ENCODE measurements at places on chromosomes 6 and 20. TPM values are rescaled to one million over a fixed set of nuclear protein-coding genes. Genes with fewer than 3 reads are reported as not detected.

DNA sequence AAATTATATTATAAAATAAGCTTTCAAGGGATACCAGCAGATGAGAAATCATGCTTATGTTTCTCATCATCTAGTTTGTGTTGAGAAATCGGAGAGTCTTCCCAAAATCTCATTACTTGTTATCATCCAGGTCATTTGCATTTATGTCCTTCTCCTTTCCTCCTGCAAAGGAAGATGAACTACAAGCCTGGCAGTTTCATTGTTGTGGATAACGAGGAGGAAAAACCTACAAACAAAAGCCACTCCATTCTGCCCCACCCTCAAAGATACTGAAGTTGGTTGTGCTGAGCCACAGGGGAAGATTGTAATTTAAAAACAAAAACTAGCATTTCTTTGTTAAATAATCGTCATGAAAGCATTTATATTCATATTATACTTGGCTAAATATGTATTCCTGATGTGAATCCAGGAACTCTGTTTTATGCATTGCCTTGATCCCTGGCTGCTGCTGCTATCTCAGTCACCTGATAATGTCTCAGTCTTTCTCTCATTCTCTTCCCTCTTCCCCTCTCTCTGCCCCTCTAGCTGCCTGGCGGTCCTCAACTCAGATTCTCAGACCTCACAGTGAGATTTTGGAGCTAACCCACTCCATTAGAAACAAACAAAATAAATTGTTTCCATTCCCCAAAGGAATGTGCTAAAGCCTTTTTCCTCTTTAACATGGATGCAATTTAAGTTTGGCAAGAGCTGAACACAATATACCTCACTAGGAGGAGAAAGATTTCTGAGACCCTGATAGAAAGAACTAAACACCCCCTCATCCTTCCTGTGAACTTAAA lies 185.3 kb downstream of the ADAT2 start:
- no peak for DNase-seq

DNA sequence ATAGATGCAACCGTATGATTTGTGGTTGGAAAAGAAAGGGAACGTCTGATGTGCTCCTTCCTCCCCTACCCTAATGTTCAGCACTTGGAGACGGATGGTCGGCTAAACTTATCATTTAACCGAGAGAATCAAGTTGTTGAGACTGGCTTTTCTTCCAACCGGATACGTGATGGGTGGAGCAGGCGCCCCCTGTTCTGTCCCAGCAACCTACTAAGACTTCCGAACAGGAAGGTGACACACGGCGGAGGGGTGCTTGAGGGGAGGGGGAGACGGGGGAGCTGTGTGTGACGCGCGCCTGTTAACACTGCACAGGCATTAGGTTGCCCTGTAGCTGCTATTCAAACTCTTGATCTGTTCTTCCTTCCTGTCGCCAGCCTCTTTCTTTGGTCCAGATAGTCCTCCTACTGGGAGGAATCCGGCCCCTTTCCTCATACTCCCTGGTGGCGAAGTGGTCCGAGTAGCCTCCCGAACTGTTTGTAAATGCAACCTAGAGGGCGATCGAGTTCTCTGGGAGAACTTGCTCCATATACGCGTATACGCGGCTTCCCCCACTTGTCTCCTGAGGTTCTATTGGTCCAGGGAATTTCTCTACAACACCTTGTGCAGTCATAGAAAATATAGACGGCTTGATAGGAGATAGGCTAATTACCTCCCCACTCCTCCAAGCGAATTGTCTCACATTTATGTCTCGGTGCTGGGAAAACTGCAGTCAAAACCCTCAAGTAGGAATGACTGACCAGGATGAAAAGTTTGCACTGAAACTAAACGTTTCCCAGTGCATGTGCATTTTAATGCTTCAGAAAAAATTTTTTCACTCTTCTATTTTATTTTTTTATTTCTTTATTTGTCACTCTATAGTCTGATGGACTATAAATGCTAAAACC lies 126.0 kb upstream of the SLC2A12 start:
- peak; percentile 81 for DNase-seq

OPN5 gene
- polyA plus RNA-seq = 0.45 TPM

KCNG1 gene
- 9.4 TPM for polyA plus RNA-seq

MOCS3 gene
- 5.6 TPM for polyA plus RNA-seq

DNA sequence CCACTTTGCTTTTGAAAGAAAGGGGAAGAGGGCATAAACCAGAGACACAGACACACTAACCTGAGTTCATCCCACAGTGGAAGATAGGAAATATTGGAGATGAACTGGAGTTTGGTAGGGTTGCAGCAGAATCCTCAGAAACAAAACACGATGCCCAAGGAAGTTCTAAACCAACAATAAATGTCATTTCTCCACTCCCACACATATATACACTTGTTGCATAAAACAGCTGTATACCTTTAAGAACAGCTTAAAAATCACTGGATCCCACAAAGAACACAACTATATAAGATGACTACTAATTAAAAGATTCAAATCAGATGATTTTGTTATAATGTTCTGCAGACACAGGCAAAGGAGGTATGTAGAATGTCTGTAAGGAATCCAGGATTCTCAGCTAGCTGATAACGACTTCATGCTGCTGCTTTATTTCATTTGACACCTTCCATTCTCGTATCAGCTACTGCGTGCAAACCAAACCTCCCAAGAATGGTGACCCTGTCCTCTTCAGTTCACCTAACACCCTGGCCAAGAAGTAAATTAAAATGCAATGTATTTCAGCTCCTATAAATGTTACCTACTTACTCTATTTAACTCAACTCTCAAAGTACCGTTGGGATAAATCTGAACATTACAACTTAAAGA lies 14.3 kb downstream of the KIF13A start:
- DNase-seq = no peak

GRCh38 chr6:143803769-143804568 lies 39.2 kb upstream of the LTV1 start:
- no peak for DNase-seq

- no peak for DNase-seq
Observed at GRCh38 chr6:165826487-165827189, 163.6 kb upstream of the PDE10A start.

- no peak for DNase-seq
Observed at GRCh38 chr6:101208152-101208551, 185.4 kb upstream of the GRIK2 start.

HTR1B gene
- 0.39 TPM for polyA plus RNA-seq

DNA sequence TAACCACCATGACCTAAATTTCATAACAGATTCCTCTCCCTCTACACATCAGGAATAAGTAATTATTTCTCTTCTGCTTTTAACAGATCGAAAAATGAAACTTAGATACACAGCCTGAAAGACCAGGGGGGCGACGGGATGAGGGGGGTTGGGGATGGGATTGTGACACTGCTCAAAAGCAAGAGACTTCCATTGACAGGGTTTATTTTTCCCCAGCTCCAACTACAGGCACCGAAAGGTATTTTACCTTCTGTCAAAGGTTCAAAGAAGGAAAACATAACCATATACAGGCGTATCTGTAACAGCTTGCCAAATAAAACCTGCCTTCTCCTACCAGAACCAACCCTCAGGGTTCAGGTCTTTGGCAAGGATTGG lies 1.3 kb downstream of the EPHA7 start:
- no peak for DNase-seq

DNA sequence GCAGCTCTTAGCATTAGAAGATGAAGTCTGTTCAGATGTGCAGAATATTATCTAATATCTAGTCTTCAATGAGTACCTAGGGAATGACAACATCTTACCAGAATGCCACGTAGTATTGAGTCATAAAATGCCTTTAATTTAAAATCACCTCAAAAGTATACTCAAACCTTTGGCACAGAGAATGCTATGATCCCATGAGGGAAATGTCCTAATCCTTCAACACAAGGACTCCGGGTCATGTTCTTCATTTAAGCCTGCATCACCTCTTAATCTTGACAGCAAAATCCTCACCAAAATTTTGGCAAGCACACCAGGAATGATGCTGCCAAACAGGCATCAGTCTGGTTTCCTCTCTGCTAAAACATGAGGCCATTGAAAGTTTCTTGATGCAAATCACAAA lies 23.6 kb upstream of the MARCKS start:
- DNase-seq = no peak

BFSP1 gene
- polyA plus RNA-seq = 3.3 TPM
